ENCODE measurements at places on chromosomes 2 and 18.

- no peak for DNase-seq
Measured at GRCh38 chr2:46706264-46706983, 209.2 kb downstream of the MCFD2 start.

- no peak for DNase-seq
Measured at GRCh38 chr2:83665154-83665553, 793.9 kb downstream of the SUCLG1 start.

DNA sequence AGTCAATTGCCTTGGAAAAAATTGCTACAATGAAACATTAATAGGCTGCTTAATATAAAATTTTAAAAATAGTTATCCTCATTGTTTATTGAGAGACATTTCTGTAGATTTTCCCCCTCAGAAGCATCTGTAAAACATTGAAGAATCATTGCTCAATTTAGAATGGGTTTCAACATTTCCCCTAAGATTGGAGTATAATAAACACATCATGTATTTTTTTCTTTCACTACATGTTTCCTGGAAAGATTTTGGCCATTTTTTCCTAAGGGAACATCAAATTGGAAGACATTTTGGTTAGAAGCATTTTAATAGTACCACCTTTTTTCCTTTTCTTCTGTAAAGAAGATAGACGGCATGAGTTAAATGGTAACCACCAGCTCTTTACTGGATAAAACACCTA lies 443.2 kb upstream of the SPHKAP start:
- no peak for DNase-seq

DNA sequence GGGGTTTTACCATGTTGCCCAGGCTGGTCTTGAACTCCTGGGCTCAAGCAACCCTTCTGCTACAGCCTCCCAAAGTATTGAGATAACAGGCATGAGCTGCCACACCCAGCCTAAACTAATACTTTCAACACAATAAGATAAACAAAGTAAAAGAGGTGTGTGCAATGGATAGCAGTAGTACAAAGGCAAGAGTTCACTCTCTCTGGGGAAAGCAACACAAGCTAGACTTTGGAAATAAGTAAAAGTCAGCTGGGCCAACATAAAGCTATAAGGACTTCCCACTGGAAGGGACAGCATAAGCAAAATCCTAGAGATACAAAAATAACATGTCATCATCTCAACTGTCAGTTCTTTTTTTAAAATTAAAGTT lies 5.2 kb upstream of the NOSTRIN start:
- DNase-seq = no peak

GRCh38 chr2:61326423-61326822 lies 144.5 kb downstream of the USP34 start:
- no peak for DNase-seq

- DNase-seq = peak; percentile 46
Measured at GRCh38 chr2:37615804-37616676, 55.4 kb downstream of the CDC42EP3 start.

- DNase-seq = no peak
Measured at GRCh38 chr18:11175266-11175979, 26.1 kb upstream of the PIEZO2 start.

GRCh38 chr2:197079414-197079813 lies 152.9 kb upstream of the PGAP1 start:
- DNase-seq = no peak

- DNase-seq = no peak
Measured at GRCh38 chr2:112665113-112665780, 19.5 kb downstream of the SLC20A1 start.

GRCh38 chr2:240467659-240468302 lies 32.3 kb downstream of the GPC1 start:
- no peak for DNase-seq

DNA sequence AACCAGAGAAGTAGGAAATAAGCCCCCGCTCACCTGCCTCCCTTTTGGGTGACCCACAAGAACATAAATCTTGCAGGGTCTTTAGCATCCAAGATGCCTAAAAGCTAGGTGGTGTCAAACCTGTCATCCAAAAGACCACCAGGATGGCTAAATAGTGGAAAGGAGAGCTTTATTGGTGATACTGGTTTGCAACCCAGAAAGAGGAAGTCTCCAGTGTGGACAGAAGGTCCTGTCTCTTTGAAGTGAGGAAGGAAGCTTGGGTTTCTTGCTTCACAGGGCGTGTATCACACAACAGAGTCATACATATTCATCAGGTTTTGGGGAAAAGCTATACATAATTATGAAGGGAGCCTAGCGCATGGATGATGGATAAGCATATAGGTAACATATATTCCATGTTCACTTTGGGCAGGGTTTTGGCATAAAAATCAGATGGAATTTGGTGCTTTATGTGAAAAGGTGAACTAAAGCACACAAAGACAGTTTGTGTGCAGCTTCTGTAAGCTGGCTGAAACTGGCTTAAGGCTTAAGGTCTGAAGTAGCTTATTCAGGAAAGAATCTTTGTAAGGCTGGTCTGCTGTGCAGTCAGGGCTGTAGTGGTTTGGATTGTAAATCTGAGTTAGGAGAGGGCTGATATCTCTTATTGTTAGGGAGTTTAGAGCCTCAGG lies 102.2 kb upstream of the MSH2 start:
- no peak for DNase-seq

DNA sequence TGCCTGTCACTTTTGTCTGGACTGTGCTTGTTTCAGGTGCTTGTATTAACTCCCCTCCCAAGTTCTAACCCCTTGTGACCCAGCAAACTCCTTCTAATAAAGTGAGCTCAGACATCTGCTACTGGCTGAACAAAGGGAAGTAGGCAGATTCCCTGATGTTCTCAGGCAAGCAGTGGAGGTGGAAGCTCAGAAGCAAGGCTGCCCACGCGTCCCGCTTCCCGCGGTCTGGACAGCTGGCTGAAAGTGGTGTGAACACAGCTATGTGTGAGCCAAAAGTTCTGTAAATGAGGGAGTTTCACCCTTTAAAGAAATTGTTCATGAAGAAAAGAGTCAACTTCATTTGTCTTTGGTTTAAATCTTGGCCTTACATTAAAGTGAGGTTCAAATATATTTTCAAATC lies 40.0 kb downstream of the NAPG start:
- no peak for DNase-seq

DNA sequence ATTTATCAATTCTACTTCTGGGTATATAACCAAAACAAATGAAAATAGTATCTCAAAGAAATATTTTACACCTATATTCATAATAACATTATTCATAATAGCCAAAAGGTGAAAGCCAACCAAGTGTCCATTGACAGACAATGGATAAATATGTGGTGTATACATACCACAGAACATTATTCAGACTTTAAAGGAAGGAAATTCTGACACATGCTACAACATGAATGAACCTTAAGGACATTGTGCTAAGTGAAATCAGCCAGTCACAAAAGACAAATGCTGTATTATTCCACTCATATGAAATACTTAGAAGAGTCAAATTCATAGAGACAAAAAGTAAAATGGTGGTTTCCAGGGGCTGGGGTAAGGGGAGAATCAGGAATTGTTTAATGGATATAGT lies 370.5 kb upstream of the CHAC2 start:
- DNase-seq = no peak

GRCh38 chr18:58592223-58593214 lies 36.4 kb downstream of the ALPK2 start:
- no peak for DNase-seq

GRCh38 chr2:43701111-43701510 lies 24.9 kb upstream of the C1GALT1C1L start:
- no peak for DNase-seq

DNA sequence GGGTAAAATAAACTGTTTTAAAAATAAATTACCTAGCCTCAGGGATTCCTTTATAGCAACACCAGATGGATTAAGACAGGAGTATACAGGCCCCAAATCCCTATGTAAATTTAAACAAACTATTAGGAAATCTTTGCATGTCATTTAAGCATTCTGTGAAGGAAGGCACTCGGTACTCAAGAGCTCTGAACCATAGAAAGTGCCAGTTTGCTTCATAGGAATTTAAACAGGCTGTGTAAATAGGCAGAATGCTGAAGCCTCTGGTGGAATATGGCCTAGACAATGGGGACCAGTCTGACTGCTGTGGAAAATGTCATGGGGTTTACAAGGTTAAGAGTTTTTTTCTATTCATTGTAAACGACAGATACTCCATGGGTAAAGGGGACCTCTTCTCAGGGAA lies 377.4 kb downstream of the DLGAP1 start:
- DNase-seq = no peak

DNA sequence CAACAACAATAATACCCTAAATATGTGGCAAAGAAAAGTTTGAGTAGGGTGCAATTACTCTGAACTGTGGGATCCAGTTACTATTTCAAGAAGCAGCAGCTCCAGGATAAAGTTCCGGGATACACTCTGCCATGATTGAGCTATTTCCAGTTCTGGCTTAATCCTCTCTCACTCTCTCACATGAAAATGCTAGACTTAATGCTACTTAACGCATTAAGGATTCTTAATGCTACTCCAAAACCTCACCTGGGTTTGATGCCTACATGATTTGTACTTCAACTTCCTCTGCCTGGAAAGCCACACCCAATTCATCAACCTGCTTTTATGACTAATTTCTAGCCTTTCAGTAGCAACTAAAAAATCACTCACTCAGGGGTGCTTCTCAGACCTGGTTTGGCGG lies 151.1 kb upstream of the HNMT start:
- no peak for DNase-seq

DNA sequence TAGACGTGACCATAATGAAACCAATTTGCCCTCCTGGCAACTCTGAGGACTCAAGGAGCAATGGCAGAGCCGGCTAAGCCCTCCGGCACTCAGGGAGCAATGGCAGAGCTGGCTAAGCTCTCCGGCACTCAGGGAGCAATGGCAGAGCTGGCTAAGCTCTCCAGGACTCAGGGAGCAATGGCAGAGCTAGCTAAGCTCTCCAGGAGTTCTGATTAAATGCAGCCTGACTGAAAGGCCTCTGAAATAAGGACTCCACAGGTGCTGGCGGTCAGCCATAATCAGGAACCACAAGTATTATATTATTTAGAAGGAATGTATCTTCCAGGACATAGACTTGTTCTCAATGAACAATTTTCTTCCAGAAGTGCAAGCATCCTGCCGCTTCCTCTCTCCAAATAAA lies 65.2 kb downstream of the C2orf76 start:
- DNase-seq = no peak

DNA sequence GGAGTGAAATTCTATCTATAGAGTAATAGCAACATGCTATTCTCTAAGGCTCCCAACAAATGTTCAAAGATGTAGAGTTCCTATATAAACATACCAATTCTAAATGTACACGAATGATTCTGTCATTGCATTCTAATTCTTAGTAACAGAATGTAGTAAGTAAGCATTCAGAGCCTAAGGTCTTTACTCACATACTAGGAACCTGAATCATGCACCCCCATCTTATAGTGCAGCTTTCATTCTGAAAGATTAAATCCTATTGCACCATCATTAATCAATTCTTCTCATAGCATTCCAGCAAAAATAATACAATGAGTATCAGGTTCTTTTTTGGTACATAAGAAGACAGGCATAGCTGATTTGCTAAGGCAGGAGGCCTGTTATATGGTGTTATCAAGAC lies 230.0 kb downstream of the NCKAP5 start:
- DNase-seq = no peak

GRCh38 chr2:105919826-105920225 lies 175.1 kb downstream of the NCK2 start:
- peak; percentile 12 for DNase-seq

GRCh38 chr2:65722028-65722778 lies 289.8 kb upstream of the SPRED2 start:
- DNase-seq = no peak

DNA sequence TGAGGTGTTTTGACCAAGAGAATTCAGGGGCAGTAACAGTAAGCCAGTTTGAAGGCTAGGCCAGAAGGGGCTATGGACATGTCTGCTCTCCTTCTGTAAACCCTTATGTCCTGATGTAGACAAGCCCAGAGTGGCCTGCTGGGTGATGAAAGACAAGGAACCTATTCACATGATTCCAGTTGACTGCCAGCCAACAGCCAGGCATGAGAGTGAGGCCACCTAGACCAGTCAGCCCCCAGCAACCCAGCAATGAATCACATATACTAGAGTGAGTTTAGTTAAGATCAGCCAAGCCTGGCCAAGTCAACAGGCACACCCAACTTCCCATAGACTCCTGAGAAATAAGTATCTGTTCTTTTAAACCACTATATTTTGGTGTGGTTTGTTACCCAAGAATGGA lies 1889.7 kb upstream of the CELF4 start:
- DNase-seq = no peak

DNA sequence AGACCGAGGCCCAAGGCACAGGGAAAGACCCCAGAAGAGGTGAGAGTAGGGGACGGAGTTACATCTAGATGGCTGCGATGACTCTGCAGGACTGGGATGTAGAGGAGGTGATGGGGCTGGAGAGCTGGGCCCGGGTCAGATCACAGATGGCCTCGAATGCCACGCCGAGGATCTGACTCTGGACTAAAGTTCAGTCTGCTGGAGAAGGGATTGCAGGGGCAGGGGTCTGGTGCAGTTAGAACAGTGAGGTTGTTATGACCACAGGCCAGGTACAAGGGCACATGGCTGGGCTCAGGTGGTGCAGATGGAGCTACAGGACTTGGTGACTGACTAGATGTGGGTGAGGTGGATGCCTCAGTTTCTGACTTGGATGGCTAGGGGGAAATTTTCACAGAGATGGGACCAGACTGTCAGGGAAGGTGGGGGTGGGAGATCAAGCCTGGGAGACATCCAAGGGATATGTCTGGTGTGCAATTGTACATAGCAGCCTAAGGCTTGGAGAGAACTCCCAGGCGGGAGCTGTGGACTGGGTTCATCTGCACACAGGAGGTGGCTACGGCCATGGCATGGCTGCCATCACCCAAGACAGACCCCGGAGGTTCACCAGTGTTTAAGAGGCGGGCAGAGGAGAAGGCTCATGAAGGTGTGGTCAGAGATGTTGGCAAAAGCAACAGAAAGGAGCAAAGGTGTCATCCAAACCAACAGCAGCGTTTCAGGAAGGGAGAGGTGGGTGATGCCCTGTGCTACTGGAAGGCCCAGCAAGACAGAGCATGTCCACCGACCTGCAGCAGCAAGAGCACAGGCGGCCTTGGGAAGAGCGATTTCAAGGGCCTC lies 66.9 kb downstream of the CIB4 start:
- DNase-seq = no peak

DNA sequence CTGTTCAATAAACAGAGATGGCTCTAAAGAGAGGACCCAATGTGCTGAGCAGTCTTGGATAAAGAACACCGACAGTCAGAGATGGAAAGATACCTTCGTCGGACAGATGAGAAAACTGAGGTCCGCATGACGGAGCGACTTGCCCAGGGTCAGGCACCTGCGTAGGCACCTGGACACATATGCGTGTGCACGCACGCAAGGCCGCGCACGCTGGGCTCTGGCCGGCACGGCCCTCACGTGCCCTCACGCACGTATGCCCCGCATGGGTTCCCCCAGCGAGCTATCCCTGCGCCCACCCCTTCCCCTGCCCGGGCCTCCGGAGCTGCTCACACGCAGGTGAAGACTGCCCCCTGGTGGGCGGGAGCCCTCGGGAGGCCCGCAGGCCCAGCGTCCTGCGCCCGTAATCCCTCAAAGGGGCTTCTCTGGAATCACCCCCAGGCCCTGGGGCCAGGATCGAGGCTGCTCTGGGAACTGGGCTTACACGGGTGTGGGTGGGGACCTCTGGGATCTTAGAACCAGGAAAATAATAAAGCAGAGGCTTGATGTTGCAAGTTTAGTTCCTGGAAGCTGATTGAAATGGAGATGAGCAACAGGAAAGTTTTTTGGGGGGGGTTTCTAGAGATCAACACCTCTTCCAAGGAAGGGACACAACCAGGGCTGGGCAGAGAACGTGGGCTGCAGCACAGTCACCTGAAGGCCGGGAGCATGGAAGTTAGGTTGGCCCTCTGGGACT lies 246.3 kb downstream of the TNS1 start:
- DNase-seq = peak; percentile 14

Data from T-helper 22 cell (primary cell).